Fibroblast of lung (primary cell): ENCODE measurements at places on chromosomes 4 and X. TPM values are rescaled to one million over a fixed set of nuclear protein-coding genes. Genes with fewer than 3 reads are reported as not detected.

Gene HDX
- 4.1 and 4.8 TPM in 2 replicates for polyA plus RNA-seq

Gene HTN3
- not detected in 2 replicates for polyA plus RNA-seq

Gene SOWAHB
- polyA plus RNA-seq = 0.07 TPM in 1 of 2 replicates, not detected in the other

DNA sequence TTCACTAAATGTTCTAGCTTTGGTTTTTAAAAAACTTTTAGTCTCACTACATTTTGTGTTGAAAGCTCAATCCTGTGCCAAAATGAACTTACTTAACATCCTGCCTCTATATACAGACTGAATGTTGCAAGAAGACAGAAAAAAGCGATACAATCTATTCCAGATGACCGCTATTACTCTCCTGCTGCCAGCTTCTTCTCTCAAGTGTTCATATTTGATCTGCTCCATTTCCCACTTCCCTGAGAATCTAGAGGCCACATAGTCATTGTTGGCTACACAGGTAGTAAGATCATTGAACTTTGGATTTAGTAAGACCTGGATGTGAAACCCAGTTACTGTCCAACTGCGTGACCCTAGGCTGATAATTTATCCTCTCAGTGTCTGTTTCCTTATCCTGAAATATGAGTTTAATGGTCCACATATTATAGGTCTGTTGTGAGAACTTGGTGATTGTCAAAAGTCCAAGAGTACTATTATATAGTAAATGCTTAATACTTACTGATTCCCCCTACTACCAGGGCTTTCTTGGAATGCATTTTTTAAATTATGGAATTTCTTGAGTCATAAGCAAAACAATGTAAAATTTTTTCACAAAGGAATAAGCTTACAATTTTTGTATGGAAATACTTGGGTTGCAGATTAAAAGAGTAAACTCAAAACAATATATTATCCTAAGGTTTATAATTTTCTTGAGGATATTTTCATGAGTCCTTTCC is 976.8 kb upstream of the ADGRL3 start:
- DNase-seq = peak; percentile 88

DNA sequence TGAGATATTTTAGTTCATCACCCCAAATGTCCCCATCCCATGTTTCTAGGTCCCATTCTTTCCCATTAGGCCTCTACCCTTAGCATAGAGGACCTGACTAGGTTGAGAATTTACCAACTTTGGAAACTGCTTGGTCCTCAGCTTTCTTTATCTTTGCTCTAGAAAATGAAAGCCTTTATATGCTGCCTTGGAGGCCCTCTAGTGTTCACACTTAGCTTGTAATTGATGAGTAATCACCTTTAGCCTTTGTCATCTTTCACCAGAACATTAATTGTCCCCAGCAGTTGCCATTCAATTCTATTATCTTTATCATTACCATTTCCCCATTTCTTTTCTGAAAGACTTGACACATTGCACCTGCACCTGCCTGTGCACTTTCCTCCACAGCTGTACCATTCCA is 589.2 kb upstream of the NR3C2 start:
- DNase-seq = peak; percentile 15
